CD4-positive, alpha-beta T cell (primary cell): ENCODE measurements at places on chromosomes 1 and 21.
A peak's percentile ranks its signal among the peaks of the same experiment; 100 is the strongest.

GRCh38 chr1:7389906-7390603, 381.0 kb upstream of the VAMP3 start:
- DNase-seq = no peak

DNA sequence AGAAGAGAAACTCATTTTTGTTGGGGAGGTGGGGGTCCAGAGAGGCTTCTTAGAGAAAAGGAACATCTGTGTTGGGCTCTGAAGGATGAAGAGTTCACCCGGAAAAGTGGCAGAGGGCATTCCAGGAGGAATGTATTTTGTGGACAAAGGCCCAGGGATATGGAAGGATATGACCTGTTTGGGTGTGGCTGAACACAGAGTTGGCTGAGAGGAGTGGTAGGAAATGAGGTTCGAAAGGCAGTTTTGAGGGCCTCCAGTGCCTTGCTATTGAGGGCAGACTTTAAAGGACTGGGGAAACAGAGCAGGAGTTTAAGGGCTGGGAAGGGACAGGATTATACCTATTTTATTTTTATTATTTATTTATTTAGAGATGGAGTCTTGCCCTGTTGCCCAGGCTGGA, 27.3 kb upstream of the WASF2 start:
- no peak for DNase-seq

DNA sequence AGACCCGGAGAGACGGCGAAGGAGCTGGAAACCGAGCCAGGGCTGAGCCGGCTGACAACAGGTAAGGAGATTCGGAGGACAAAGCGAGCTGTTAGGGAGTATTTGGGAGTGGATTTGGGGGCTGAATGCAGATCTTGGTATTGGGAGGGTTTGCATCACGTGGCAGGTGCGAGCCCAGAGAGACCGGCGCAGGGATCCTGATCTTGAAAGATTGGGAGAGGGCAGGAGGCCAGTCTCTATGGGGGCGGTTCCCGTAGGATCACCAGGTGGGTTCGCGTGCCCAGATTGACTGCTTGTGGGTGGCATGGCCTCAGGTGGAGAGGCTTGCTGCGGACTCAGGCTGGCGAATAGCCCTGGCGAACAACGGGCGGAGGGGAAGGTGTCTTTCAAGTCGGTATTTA, 204 bp downstream of the CIART start:
- peak; percentile 32 for DNase-seq

DNA sequence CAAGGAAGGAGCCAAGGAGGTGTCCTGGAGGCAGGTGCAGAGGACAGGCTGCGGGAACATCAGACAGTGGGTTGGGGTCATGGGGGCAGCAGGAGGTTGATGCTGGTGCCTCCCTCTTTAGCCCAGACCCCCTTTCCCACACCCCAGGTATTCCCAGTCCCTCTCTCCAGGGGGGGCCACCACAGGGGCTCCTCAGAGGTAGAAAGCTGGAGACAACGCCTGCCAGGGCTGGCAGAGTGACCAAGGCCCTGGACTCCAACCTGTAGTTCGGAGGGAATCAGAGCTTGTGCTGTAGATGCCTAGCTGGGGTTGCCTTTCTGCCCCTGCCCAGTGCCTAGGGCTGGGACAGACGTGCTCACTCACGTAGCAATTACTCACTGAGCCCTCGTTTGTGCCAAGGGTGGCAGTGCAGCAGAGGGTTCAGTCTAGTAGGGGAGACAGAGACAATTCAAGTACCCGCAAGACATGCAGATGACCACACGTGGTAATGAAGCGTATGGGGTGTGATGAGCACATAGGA, 148.2 kb downstream of the PTPRU start:
- no peak for DNase-seq

GRCh38 chr1:31725777-31726535, 22.1 kb upstream of the COL16A1 start:
- DNase-seq = no peak

- DNase-seq = no peak
These were observed 13.9 kb upstream of the ADAR start for GRCh38 chr1:154621875-154622274.
